Large intestine (tissue), 12 donors: ENCODE measurements at places on chromosomes 2 and 18.
A peak's percentile ranks its signal among the peaks of the same experiment; 100 is the strongest.

DNA sequence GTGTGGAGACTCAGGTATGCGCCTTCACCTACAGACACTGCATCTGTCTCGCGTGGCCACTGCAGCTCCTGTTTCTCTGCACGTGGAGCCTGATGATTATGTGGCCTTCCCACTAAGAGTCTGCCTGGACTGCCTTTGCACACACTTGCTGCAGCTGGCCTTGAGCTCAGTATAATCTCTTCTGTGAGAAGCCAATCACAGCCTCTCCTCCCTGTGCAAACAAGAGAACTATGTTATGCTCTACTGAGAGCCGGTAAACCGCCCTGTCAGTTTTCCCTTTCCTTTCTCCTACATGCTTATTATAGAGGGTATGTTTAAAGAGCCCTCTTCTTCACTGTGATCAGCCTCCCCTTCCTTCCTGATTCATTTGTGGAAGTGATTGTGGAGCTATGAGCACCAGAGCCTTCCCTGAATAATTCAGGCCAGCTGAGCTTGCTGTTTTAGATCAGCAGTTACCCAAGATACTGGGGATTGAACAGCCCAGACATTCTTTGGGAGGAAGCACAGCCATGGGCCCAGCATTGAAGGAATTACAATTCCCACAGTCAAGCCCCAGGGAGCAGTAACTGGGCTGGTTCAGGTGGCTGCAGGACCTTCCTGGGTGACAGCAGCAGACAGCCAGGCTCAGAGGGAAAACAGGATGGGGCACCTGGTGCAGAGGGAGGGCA lies 3.7 kb upstream of the TGFA start:
- DNase-seq: peak; percentile 78

DNA sequence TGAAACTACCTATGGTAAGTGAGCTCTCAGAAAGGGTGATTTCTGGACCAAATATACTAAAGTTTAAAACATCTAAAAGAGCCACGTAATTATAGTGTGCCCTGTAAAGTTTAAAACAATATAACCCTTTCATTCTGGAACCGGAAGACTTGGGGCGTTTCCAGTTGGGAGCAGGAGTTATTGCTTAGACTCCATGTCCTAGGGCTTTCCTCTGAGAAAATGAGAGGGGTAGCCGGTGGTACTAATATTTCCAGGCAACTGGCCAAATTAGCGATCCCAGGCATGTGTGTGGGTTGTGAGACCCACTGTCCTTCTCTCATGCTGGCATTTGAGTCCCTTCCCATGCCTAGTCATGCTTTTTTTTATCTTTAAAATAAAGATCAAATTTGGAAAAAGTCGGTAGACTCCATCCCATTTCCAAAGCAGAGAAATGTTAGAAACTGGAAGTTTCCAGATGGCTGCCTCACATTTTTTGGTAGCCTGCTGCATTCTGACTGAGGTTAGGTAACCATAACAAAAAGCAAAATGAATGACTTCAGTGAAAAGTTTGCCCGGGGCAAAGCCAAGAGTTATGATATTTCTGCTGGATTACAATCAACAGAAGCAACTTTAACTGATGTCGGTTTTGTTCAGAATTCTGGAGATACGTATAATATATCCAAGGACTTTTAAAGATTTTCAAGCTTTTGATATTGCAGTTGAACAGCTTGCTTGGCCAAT lies 227.4 kb downstream of the SS18 start:
- no peak for DNase-seq

DNA sequence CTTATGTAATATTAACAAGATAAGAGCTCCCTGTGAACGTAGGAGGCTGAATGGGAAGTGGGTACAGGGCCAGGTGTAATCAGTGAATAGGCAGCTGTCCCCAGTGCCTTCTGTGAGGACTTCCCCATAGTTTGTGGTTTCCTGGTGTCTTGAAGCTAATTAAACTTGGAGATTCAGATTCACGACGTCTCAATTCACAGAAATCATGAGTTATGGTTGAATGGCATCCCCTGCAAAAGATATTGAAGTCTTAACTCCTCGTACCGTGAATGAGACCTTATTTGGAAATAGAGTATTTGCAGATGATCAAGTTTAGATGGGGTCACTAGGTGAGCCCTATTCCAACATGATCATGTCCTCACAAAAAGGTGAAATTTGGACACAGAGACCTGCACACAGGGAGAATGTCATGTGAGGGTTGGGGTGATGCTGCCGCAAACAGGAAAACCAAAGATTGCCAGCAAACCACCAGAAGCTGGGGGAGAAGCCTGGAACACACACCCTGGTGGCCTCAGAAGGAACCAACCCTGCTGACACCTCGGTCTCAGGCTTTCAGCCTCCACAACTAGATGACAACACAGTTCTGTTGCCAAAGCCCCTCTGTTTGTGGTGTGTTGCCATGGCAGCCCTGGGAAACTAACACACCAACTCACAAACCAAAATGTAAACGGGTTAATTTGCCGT lies 13.2 kb downstream of the ARL4C start:
- DNase-seq: no peak

- no peak for DNase-seq
These were observed 82.5 kb upstream of the STPG4 start for GRCh38 chr2:47237375-47238334.

- DNase-seq: no peak
These were observed 34.0 kb downstream of the LOXHD1 start for GRCh38 chr18:46622999-46623398.

DNA sequence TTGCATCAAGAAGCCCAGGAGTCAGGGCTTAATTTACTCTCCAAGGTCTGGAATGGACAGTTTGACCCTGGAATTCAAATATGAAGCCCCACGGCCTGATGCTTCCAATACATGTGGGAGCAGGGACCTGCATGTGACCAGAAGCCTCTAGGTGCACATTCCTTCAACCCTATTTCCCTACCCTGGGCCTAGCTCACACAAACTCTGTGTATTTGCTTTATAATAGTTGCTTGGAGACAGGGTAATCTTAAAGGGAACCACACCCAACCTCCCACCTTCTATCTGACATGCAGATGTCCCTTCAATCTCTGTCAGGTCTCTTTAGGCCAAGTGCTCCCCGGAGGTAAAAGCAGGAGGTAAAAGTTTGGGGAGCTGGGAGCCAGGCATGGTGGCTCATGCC lies 55.4 kb upstream of the PPP1CB start:
- DNase-seq: peak; percentile 37

GRCh38 chr2:130791617-130791939 lies 36.2 kb downstream of the AMER3 start:
- no peak for DNase-seq
